ENCODE measurements at places on chromosomes 2 and 18. TPM values are rescaled to one million over a fixed set of nuclear protein-coding genes. Genes with fewer than 3 reads are reported as not detected.
A peak's percentile ranks its signal among the peaks of the same experiment; 100 is the strongest.

The CCDC74B gene
- 16.1 TPM for total RNA-seq

DNA sequence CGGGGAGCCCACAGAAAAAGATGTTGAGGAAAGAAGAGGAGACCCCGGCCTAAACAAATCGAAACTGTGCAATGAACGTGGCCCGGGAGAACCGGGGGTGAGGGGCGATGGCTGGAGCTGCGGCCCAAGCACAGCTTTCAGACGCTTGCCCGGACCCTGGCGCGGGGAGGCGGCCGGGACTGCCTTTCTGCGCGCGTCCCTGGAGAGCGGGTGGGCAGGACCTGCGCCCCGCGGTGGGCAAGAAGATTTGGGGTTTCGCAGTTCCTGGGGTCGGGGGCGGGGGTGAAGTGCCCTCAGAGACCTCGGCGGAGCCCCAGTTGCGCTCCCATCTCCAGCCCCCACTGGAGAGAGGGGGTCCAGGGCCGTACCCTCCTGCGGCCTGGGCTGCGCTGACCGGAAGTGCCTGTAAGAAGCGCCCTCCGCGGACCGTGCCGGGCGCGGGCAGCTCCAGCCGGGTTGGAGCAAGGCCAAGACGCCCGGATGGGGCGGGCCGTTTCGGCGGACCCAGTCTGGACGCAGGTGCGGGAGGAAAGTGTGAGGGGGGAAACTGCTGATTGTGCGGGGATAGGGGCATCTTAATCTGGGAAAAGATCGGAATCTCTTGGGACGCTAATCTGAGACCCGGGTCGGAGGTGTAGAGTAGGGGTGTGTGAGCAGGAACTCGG, 11.6 kb downstream of the EN1 start:
- DNase-seq = no peak

GRCh38 chr18:42437646-42438045, 482.6 kb downstream of the PIK3C3 start:
- DNase-seq = no peak

DNA sequence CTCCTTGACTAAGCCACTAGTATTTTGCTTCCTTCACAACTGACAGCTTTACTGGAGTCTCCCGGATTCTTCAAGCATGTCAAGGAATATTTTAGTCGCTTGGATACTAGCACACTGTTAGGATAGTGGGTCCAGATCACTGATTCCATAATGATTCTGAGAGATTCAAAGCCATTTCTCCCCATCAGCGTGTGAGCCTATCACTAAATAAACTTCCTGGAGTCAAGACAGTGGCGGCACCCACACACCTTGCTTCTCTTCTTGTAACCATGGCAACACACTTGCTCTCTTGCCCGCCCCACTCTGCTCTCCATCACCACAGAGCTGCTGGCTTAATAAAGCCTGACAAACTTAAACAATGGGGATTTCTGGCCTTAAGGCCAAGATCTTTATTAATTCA, 245.1 kb downstream of the LRRTM1 start:
- DNase-seq = no peak

DNA sequence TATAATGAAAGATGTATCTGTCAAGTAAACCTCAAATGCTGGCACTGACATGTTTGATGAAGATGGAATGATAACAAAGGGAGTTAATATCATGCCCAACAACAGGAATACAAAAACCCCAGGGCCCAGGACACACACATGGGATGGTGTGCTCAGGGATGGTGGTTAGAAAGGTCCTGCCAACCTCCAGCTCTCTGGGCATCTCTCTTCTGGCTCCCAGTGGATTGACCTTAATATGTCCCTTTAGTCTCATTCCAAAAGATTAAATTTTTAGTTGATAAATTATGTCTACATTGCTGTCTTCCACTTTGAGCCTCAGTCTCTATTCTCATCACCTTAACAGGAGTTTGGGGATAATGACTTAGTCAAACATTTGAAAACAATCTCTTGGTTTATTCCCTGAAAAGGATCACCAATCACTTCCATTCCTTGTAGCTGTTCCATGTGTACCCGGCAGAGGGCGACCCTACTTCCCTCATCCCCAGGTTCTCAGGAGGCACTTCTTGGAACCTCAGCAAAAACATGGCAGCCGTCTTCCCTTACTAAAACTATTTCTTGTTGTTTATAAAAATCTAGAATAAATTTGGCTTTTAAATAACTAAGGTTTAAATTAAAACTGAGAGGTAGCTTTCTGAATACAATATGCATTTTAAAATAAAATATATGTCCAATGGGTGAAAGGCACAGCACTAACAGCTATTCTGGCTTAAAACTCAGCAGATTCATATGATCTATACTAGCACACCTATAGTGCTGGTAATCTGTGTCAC, 29.6 kb downstream of the MCEE start:
- peak; percentile 63 for DNase-seq

DNA sequence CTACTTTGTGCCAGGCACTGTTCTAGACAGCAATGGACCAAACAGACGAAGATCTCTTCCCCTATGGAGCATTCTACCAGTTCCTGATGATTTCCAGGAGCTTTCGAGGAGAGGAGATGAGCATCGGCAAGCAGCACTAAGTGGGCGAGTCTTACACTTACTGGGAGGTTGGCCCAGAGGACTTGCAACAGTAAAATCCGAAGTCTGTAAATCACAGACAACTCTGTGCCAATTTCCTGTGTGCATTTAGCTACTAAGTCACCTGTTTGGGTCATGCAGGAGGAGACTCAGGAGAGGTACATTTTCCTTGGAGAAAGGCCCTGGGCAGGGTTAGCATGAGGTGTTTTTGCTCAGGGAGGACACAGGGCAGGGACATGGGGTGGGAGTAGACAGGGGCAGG, 58.9 kb downstream of the TRPM8 start:
- no peak for DNase-seq
